ENCODE measurements at places on chromosomes 7 and 10. TPM values are rescaled to one million over a fixed set of nuclear protein-coding genes. Genes with fewer than 3 reads are reported as not detected.

CCDC172 gene
- not detected for total RNA-seq

SLC26A3 gene
- total RNA-seq: not detected

LAMB1 gene
- 423 TPM for total RNA-seq

TSPAN15 gene
- 0.73 TPM for total RNA-seq

PTPRN2 gene
- 0.37 TPM for total RNA-seq

TMEM248 gene
- total RNA-seq: 102 TPM

FAM204A gene
- 43.0 TPM for total RNA-seq

DENND2A gene
- total RNA-seq: 15.6 TPM

AMZ1 gene
- total RNA-seq: under 0.01 TPM

HOXA3 gene
- total RNA-seq: 6.1 TPM

SHTN1 gene
- total RNA-seq: 0.37 TPM

MAP3K8 gene
- total RNA-seq: 5.3 TPM

AGR3 gene
- not detected for total RNA-seq

LRRD1 gene
- 0.20 TPM for total RNA-seq

TMEM270 gene
- not detected for total RNA-seq

CCL24 gene
- total RNA-seq: not detected

CCL26 gene
- total RNA-seq: 0.37 TPM

SPDYE17 gene
- not detected for total RNA-seq

MMD2 gene
- not detected for total RNA-seq

LIPF gene
- not detected for total RNA-seq

PGAM2 gene
- total RNA-seq: 0.37 TPM

PRSS1 gene
- total RNA-seq: not detected

C1QL3 gene
- not detected for total RNA-seq

ERVW-1 gene
- not detected for total RNA-seq

UPK3BL2 gene
- total RNA-seq: 3.7 TPM

Data from subcutaneous preadipocyte (primary cell).